Thyroid gland (tissue), 4 donors: ENCODE measurements at places on chromosomes 2 and 18. TPM values are rescaled to one million over a fixed set of nuclear protein-coding genes. Genes with fewer than 3 reads are reported as not detected.

Gene NTSR2
- total RNA-seq: not detected

Gene NPAS2
- total RNA-seq: 16.9 TPM

Gene SPHKAP
- total RNA-seq: 0.20 TPM

Gene CYRIA
- 33.6 TPM for total RNA-seq

Gene CLIP4
- 250 TPM for total RNA-seq

Gene KIF5C
- 2.8 TPM for total RNA-seq

Gene ANKRD30BL
- not detected for total RNA-seq

DNA sequence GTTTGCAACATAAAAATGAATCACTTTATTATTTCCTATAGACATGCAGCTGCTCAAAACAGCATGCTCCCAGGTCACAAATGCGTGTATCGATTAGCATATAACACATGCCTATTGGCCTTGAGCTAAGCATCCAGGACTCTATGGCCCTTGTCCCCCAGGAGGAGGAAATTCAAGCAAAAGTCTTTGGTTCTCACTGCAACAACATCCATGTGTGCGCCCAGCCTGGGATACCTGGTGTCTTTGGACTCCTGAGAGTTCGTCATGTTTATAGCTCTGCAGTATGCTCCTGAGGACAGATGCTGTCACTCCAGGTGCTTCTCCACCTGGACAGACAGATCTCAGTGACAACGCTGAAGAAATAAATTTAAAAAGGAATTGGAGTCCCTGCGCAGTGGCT lies 284.6 kb downstream of the PHLPP1 start:
- H3K4me3 ChIP-seq: no peak overlapping the region
- DNase-seq: no peak
- no peaks in the 10 kb centered on the region for H3K27me3 ChIP-seq
- no peaks in the 10 kb centered on the region for H3K4me1 ChIP-seq

DNA sequence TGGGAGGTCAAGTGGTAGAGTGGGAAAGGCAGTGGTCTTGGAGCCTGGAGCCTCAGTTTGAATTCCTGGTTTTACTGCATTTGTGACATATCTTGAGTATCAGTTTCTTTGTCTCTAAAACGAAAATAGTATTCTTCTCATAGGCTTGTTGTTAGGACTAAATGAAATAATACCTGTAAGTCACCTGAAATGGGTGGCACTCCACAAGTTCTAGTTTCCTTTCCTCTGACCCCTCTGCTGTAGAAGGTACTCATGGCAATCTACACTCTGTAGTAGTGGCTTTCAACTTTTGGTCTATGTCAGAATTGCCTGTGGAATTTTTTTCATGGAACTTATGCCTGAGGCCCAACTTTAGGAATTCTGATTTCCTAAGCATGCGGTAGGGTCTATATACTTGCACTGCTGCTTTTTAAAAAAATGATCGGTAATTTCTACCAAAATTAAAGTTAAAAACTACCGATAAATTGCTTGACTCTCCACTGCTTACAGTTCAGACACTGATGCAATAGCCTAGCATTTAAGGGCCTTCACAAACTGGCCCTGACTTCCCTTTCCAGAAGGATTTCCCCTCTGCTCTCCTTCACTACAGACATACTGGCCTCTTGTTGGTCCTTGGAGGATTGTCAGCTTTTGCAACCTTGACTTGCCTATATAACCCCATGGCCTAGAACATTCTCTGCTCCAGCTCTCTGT lies 47.2 kb downstream of the PLEK start:
- no peaks in the 10 kb centered on the region for H3K36me3 ChIP-seq
- no peak for DNase-seq
- no peak overlapping the region for H3K27ac ChIP-seq
- no peaks in the 10 kb centered on the region for H3K27me3 ChIP-seq
- no peak overlapping the region for H3K4me3 ChIP-seq

DNA sequence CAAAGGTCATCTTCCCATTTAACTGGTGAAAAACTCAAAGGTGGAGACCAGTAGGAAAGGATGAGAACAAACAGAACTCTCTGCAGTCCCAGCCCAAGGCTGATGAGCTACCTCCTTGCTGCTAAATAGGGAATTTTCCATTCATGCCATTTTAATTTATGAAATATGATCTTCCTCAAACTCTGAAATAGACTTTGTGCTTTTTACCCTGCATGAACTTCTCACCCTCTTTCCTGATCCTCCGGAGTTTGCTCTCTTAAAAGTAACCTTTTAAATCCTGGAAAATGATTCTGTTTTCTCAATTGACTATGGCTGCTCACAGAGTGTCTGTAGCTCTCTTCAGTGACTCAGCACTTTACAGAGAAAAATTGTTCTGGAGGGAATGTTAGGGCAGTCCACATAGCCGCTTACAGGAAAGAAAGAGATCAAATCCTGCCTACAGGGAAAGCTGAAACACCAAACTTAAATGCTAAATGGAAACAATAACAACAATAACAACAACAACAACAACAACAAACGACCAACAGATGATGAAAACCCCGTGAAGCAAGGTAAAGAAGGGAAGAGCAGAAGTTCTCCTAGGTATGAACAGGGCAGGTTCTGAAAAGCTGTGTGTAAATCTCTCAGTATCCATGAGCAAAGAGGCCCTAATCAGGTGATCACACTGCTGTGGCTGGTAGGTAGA lies 79.8 kb upstream of the SESTD1 start:
- no peaks in the 10 kb centered on the region for H3K36me3 ChIP-seq
- peak overlapping the region; percentile 3 for H3K27ac ChIP-seq
- DNase-seq: no peak
- H3K27me3 ChIP-seq: no peaks in the 10 kb centered on the region
- H3K4me3 ChIP-seq: no peak overlapping the region

- no peak overlapping the region for H3K27ac ChIP-seq
- no peak overlapping the region for H3K4me3 ChIP-seq
- H3K36me3 ChIP-seq: no peaks in the 10 kb centered on the region
- H3K4me1 ChIP-seq: no peaks in the 10 kb centered on the region
- H3K27me3 ChIP-seq: no peaks in the 10 kb centered on the region
- DNase-seq: no peak
These were observed 30.7 kb upstream of the HDAC4 start for GRCh38 chr2:239431536-239431935.

GRCh38 chr2:222217712-222218111 lies 81.1 kb downstream of the PAX3 start:
- DNase-seq: no peak
- no peak overlapping the region for H3K27ac ChIP-seq
- no peaks in the 10 kb centered on the region for H3K4me1 ChIP-seq
- no peaks in the 10 kb centered on the region for H3K27me3 ChIP-seq
- H3K36me3 ChIP-seq: no peaks in the 10 kb centered on the region
- no peak overlapping the region for H3K4me3 ChIP-seq

- DNase-seq: no peak
- H3K4me3 ChIP-seq: no peak overlapping the region
- no peaks in the 10 kb centered on the region for H3K27me3 ChIP-seq
- H3K27ac ChIP-seq: no peak overlapping the region
- H3K36me3 ChIP-seq: no peaks in the 10 kb centered on the region
These were observed 381.2 kb upstream of the MC4R start for GRCh38 chr18:60753753-60754152.

GRCh38 chr18:22074282-22075070 lies 94.9 kb upstream of the GATA6 start:
- no peaks in the 10 kb centered on the region for H3K27me3 ChIP-seq
- H3K4me3 ChIP-seq: no peak overlapping the region
- H3K36me3 ChIP-seq: no peaks in the 10 kb centered on the region
- no peak overlapping the region for H3K27ac ChIP-seq

DNA sequence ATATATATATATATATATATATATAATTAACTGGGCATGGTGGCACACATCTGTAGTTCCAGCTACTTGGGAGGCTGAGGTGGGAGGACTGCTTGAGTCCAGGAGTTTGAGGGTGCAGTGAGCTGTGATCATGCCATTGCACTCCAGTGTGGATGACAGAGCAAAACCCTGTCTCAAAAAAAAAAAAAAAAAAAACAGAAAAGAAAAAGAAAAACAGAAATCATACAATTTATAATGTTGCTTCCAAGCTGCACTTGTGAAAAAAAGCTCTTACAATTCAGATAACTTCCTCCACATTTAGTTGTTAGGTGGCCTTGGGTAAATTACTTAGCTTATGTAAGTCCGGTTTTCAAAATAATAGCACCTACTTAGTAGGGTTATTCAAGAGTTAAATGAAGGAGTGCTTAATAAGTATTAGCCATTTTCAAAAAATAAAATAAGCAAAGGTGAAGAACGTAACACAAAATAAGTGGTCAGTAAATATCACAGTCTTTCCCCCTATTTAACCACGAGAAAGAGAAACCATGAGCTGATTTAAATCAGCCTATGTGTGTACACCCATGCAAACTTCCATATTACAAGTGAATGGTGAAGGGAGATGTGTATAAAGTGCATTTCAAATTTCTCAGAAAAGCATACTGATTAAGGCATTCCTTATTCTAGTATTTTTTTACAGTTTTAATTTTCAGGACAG lies 2.3 kb downstream of the WIPF1 start:
- H3K27me3 ChIP-seq: no peaks in the 10 kb centered on the region
- no peak overlapping the region for H3K4me3 ChIP-seq
- peaks cover 8% of the 10 kb centered on the region for H3K4me1 ChIP-seq

DNA sequence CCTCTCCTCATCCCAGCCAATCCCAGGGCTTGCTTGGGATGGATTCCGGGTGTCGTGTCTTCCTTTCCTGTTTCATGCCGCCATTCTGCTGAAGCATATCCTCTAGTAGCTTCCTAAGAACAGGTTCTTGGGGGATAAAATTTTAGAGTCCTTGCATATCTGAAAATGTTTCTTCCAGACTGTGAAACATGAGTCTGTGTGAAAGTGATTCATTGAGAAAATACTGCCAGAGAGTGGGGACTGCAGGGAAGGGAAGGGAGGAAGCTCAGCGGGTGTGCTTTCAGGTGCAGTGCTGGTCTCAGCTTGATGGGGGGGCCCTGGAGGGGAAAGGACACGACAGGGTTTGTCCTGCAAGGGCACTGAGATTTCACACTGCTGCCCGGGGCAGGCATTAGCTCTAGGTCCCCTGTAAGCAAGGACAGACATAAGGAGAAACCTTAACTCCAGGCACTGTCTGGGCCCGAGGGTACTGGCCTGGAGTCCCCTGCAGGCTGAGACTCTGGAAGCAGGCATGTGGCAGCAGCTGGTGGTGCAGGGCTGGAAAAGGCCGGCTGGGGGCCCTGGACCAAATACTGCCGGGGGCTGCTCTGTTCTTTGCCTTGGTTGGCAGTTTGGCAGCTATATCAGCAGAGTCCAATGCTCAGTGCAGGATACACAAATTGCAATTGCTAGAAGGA lies 97.6 kb upstream of the HS6ST1 start:
- H3K27me3 ChIP-seq: no peaks in the 10 kb centered on the region
- H3K4me1 ChIP-seq: no peaks in the 10 kb centered on the region
- no peak overlapping the region for H3K27ac ChIP-seq

DNA sequence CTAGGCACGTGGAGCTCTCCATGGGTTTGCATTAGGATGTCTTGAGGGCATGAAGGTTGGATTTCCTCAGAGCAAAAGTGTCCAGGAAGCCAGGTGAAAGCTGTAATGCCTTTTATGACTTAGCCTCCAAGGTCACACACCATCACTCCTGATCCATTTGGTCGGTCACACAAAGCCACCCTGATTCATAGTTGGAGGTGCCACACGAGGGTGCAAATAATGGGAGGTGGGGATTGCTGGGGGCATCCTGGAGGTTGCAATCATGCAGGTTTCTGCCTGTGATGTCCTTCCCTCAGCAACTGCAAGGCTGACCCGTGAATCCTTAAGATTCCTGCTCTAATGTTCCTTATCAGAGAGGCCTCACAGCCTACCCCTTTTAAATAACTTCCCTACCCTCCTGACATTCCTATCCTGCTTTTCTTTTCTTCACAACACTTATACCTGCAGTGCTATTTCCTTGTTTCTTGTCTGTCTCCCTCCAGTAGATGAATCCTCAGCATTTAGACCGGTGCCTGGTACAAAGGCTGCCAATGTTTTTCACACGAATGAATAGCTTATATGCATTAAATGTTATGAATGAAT lies 97.1 kb downstream of the LIPG start:
- no peak overlapping the region for H3K27ac ChIP-seq
- no peaks in the 10 kb centered on the region for H3K27me3 ChIP-seq
- H3K4me1 ChIP-seq: peaks cover 17% of the 10 kb centered on the region
- DNase-seq: no peak
- no peak overlapping the region for H3K4me3 ChIP-seq

DNA sequence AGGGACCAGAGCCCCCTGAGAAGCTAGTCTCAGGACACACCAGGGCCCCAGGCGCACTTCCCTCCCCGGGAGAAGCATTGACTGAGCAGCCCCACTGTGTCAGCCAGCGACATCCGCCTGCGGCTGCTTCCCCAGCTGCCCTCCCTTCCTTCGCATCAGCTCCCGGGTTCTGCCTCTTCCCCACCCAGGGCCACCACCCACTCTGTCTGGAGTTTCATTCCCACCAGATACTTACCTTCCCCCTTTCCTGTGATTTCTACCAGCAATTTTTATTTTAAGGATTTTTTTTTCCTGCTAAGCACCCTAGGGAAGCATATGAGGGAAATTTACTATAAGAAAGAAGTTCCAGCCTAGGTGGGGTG lies 99.2 kb downstream of the SMAD7 start:
- no peaks in the 10 kb centered on the region for H3K27me3 ChIP-seq
- no peaks in the 10 kb centered on the region for H3K4me1 ChIP-seq
- peak overlapping the region; percentile 19 for H3K27ac ChIP-seq
- no peak overlapping the region for H3K4me3 ChIP-seq
- no peak for DNase-seq

GRCh38 chr2:174614261-174614660 lies 16.7 kb upstream of the WIPF1 start:
- H3K36me3 ChIP-seq: no peaks in the 10 kb centered on the region
- H3K4me1 ChIP-seq: peaks cover 37% of the 10 kb centered on the region
- H3K27me3 ChIP-seq: no peaks in the 10 kb centered on the region
- H3K27ac ChIP-seq: no peak overlapping the region
- H3K4me3 ChIP-seq: no peak overlapping the region
- no peak for DNase-seq

GRCh38 chr2:223837287-223838061 lies at the start of gene AP1S3:
Gene AP1S3 (minus strand): TSS chr2:223837582. CDS start chr2:223837450, 132 bp downstream.
- peak within 1 kb of the TSS; percentile 85 for H3K27ac ChIP-seq
- H3K36me3 ChIP-seq: no peaks in the 10 kb centered on the region
- peaks cover 27% of the 10 kb centered on the region for H3K4me1 ChIP-seq
- H3K4me3 ChIP-seq: peak within 1 kb of the TSS; percentile 97
- no peaks in the 10 kb centered on the region for H3K27me3 ChIP-seq

DNA sequence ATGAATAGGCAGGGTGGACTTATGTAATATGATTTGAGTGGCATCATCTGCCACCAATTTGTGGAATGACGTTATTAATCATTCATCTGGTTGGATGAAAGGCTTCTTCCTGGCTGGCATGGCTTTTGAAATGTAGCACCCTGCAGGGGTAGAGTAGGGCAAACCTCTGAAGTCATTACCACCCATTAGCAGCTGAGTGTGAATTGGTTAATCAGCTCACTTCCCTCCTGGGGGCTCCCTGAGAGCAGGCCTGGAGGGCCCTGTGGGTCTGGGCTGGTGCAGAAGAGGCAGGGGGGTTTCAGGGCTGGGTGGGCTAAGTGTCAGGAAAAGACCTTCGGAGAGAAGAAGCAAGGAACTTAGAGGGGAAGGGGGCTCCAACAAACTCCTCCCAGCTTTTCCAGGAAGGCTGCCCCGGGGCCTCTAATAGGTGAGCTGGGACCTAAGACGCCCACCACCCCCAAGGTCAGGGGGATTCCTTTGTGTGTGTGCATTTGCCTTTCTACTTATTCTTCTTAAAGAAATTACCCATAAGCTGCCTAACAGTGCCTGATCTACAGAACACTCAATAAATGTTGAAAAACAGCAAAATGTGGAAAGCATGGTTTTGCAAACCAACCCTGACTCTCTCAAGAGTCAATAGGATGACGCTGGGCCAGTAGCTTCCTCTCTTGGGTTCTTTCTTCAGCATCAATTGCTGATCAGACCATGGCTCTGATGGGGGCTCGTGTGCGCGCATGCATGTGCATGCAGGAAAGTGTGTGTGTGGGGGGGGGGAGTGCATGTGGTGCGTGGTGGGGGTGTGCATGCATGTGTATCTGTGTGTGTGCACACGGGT lies 49.7 kb upstream of the ZNF516 start:
- H3K4me3 ChIP-seq: no peak overlapping the region
- H3K27me3 ChIP-seq: no peaks in the 10 kb centered on the region
- no peak overlapping the region for H3K27ac ChIP-seq
- no peaks in the 10 kb centered on the region for H3K4me1 ChIP-seq
